Activated CD4-positive, alpha-beta T cell treated with anti-CD3 and anti-CD28 coated beads, Interleukin-2, Interleukin-6, amounts not matched to agents 100 ng/mL and 50 ng/mL, durations not matched to agents 16 hours and 8 hours (primary cell): ENCODE measurements at places on chromosomes 2 and 18.

- no peak for DNase-seq
These were observed 5.4 kb upstream of the ZC3H8 start for GRCh38 chr2:112260295-112260625.

- no peak for DNase-seq
These were observed 13.3 kb upstream of the ZNF521 start for GRCh38 chr18:25365242-25365641.

GRCh38 chr2:208319391-208319790, 53.3 kb downstream of the PIKFYVE start:
- peak; percentile 46 for DNase-seq

DNA sequence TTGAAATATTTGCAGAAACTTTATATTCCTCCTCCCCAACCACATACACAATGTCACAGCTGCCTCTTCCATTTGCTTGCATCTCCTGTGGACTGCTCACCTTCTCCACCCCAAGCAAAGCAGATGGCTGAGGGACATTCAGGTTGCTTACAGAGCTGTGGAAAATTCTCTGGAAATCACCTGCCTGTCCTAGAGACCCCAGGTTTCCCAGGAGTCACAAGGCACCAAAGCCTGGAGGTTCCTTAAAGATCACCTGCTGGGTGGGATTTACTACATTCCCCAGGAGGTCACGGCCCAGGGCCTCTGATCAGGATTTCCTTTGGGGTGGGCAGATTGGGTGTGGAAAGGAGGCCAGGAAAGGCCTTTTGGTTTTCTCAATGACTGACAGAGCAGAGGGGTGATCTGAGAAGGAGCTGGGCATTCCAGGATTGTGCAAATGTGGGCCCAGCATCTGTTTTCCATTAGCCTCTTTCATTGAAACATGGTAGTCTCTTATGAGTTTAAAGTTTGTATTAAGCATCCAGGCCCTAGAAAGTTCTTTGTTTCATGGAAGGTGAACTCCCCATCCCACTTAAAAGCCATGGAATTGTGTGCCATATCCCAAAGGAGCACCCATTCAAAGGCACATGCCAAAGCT, 410.7 kb upstream of the TNP1 start:
- no peak for DNase-seq

DNA sequence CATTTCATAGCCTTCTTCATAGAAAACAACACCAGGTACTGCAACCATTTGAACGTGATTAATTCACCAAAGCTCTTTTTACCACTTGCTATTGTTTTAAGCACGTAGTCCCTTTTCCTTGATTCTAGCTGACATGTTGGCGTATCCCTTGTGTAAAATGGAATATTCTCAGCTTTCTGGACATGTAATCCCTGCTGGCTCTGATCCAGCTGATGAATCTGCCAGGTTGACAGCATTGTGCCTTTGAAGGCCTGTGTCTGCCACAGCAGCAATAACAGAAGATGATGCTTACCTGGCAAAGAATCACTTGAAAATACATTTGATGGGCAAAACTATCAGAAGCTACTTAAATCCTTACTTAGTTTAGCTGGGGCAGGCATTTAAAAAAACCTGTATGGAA, 81.0 kb upstream of the CCDC150 start:
- DNase-seq = no peak

DNA sequence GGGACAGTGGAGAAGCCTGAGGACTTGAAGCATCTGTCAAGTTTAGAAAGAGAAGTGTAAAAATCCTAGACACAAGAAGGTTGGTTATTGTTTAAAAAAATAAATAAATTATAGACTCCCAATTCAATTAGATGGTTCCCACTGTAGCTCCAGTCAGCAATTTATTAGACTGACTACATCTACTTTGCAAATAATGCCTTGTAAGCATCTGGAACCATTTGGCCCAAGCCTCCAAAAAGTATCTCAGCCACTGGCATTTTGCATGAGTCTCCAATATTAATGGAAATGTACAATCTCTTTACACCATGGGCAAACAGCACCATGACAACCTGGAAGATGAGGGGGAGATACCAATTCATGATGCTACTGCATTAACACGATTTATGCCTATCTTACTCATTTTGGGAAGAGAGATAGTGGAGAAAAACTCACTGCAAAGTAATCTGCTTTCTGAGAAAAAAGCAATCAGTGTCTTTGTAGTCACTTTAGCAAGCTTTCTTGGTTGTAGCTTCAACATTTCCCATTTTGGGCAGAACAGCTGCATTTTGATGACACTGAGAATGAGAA, 2.8 kb downstream of the NYAP2 start:
- DNase-seq = no peak

- no peak for DNase-seq
These were observed 24.4 kb upstream of the ACKR3 start for GRCh38 chr2:236545248-236545658.

DNA sequence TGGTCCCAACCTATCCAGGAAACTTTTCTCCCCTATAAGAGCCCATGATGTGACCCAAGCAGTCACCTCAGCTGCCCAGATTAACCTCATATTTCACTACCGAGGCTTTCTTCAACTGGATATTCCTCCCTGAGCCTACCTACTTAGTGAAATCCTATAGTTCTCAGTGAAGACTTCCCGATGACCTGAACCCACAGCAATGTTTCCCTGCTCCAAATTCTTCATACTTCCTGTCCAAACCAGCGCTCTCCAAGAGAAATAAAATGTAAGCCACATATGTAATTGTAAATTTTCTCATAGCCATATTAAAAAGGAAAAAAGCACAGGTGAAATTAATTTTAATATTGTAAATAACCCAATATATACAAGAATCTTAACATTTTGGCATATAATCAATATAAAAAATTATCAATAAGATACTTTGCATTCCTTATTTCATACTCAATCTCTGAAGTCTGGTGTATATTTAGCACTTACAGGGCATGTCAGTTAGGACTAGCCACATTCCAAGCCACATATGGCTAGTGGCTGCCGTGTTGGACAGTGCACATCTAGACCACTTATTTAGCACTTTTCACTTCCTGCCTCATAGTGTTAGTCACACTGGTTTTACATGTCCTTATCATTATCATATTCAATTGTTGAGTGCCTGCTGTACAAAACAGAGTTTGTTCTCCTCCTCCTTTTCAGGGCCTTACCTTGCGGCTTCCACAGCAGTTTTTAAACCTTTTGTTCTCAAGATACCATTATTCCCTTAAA, 1.9 kb upstream of the STAT4 start:
- peak; percentile 63 for DNase-seq

DNA sequence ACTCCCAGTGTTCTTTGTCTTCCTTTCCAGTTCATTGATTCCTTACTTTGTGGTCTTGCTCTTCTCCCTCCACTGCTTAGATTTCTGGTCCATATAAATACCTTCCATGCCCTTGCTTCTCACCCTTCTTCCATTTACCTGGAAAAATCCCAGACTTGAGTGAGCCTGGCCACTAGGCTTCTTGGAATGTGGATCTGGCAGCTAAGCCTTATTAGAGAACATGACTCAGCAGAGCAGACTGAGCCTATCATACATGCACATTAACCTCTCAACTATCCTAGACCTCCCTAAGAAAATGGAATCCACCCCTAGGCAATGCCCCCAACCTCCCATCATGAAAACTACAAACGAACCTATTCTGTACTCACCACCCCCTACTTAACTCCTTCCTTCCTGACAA, 127.7 kb downstream of the RHBDD1 start:
- DNase-seq = no peak

GRCh38 chr18:35139517-35139916, 98.3 kb downstream of the MAPRE2 start:
- DNase-seq = no peak

- no peak for DNase-seq
These were observed 96.4 kb downstream of the LAMA1 start for GRCh38 chr18:7020995-7021777.

- DNase-seq = no peak
These were observed 565.7 kb downstream of the ZEB2 start for GRCh38 chr2:143954186-143954585.

DNA sequence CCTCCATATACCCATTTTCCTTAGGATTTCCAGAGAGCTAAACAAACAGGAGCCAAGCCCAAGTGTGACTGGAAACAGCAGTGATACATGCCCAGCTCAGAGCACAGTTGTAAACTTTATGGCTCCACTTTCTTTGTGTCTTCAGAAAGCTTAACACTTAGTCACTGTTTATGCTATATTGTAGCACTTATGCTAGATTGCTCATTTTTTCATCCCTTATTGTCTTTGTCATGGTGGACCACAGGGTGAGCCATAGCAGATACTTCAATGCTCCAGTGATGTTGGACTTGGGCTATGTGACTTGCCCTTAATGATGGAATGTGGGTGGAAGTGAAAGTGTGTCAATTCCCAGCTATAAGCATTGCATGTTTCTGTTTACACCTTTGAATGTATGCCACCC, 401.6 kb downstream of the METTL4 start:
- no peak for DNase-seq

GRCh38 chr2:31112544-31112943, 25.7 kb downstream of the GALNT14 start:
- no peak for DNase-seq

GRCh38 chr2:96556441-96557330, 20.1 kb downstream of the ARID5A start:
- peak; percentile 82 for DNase-seq

DNA sequence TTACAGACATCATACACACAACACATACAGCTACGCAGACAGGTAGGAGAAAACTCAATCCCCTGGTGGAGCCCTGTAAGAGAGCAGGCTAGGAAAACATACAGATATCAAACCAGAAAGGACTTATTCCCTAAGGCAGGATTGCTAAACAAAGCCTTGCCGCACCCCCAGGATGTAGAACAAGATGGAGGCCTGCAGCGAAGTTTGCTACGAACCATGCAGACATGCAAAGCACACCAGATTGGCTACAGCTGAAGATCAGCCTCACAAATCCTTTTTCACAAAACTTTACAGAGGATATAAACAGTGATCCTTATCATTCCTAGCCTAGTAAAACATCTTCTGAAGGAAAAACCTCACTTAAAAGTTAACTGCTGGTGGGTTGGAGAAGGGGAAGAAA, 28.3 kb downstream of the C18orf54 start:
- DNase-seq = no peak

DNA sequence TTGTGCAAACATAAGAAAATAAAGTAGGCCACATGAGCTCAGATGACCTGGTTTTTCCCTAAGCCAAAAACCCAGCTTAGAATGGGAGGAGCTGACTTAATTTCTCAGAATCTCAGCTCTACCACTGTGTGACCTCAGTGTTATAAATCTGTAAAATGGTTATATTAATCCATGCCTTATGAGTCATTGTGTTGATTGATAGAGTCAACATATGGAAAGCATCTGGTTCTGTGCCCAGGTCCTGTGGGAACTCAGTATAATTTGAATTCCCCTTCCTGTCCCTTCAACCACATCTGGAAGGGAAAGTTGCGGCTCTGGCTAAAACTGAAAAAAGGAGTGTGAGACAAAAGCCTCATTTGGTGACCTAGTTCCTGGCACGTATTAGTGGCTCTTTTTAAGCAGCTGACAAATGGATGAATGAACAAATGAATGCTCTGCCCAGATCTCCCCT, 25.7 kb downstream of the TMEM177 start:
- peak; percentile 50 for DNase-seq

- DNase-seq = no peak
These were observed 131.4 kb downstream of the KCNS3 start for GRCh38 chr2:18009891-18010290.

GRCh38 chr2:182132605-182133004, 147.0 kb downstream of the PPP1R1C start:
- DNase-seq = no peak

DNA sequence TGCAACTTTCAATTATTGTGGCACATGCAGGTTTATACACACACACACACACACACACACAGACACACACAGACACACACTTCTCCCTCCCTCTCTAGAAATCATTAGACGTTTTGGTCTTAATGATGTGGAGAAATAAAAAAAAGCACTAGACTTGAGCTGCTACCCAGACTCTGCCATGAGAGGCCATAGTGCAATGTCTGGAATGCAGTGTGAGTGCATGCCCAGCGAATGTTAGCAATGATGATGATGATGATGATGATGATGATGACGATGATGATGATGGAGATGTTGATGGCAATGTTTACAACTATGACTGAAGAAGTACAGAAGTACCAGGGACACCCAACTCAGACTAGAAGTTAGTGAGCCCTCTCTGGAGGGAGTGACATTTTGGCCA, 23.8 kb upstream of the KLHL29 start:
- DNase-seq = no peak

GRCh38 chr18:48923746-48924629, 26.8 kb downstream of the SMAD7 start:
- DNase-seq = no peak

DNA sequence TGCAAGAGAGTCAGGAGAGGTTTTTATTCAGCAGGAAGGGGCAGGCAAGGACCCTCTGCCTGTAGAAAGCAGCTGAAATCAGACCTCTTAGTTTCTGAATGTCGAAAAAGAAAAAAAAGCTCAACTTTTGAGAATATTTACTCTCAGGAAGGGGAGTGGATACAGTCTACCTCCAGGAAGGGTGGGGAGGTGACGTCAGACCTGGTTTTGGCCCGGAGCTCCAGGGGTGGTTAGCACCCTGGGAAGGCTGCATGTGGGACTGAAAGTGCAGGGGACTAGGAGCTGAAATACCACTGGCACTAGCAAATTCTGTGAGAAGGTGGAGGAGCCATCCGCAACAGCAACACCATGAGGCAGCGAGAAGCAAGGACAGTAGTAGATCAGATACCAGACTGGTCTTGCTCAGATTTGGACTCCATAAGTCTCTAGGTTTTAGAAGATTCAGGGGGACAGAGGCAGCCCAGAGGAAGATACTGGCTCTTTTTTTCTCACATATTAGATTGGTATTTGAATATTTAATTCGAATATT, 19.8 kb downstream of the MC2R start:
- no peak for DNase-seq

DNA sequence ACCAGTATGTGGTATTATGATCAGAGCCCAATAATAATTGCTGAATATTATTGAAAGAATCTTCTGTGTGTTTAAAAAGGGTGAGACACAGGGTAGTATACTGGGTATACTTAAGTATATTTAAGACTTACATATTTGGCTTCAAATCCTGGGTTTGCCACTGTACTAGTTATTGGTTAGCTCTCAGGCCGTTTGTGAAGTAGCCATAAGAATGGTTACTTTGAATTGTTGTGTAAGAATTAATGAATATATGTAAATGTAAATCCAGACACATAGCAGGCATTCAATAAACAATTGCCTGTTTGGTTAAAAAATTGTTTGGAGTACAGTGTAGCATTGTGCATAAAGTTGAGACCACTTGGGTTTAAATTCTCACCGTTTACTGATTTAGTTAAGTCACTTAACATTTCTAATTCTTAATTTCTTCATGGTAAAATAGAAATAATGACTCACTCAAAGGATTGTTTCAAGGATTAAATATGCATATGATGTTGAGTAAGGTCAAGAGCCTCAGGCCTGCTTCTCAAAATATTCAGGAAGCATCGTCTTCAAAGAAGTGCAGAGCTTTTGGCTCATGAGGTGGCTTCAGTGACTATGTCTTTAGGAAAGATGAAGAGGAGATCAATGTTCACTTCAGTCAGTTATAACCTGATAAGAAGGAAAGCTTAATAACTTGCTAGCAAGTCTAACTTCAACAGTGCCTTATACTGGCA, 207.9 kb upstream of the NT5C1B start:
- DNase-seq = no peak
